Activated T-cell treated with anti-CD3 and anti-CD28 coated beads for 24 hours (primary cell): ENCODE measurements at places on chromosomes 1 and 21.

DNA sequence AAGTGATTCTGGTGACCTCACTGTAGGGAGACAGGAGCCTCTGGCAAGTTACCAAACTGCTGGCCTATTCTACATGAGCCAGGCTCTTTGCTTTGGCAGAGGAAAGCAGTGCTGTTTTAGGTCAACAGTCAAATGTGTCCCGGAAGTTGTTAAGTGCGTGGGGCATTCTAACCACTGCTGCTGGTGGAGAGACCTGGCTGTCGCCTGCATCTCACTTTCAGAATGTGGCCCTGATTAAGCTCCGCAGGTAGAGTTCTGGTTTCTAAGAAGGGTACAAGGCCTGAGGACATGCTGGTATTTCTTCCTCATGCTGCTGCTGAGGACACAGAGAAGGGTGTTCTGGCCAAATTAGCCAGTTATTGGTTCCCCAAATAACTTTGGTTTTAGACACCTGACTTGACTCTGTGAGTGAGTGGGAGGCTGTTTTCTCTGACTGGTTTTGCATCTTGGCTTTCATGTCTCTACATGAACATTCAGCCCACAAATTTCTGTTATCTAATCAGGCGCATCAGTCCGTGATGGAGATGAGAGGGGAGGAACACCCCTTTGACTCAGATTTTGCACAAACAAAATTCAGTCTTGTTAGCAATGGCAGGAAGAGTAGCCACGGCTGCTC, 120.8 kb downstream of the LMO4 start:
- peak; percentile 12 for DNase-seq

- no peak for DNase-seq
These were observed 8.1 kb upstream of the DNASE2B start for GRCh38 chr1:84390226-84390625.

GRCh38 chr1:34113887-34114286, 51.1 kb downstream of the CSMD2 start:
- no peak for DNase-seq

DNA sequence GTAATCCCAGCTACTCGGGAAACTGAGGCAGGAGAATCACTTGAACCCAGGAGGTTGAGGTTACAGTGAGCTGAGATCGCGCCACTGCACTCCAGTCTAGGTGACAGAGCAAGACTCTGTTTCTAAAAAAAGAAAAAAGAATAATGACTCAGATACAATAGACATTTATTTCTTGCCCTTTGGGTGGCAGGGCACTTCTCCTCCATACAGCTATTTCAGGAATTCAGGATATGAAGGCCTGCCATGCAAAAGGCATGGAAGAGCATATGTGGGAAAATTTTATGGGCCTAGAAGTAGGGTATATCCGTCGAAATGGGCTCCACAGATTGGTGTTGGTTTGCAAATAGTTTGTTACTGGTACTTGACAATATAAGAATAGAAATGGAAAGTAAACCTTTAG, 20.2 kb upstream of the POGZ start:
- DNase-seq, result no peak

- no peak for DNase-seq
These were observed 195.0 kb downstream of the KCNK2 start for GRCh38 chr1:215277532-215277931.

DNA sequence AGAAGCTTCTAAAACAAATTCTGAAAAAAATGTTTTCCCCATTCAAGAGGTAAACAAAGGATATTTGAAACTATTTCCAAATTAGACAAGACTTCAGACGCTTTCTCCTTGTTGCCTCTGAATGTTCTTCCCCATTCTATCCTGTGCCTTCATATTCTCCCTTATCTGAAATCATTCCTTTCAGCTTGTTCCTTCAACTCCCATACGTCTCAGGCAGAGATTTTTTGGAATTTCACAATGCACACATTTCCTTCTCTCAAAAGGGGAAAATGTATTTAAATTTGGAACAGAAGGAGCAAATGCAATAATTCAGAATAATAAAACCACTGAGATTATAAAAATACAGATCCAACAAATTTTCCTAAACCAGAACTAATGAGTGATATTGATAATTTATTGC, 198.7 kb upstream of the IVNS1ABP start:
- DNase-seq, result no peak

DNA sequence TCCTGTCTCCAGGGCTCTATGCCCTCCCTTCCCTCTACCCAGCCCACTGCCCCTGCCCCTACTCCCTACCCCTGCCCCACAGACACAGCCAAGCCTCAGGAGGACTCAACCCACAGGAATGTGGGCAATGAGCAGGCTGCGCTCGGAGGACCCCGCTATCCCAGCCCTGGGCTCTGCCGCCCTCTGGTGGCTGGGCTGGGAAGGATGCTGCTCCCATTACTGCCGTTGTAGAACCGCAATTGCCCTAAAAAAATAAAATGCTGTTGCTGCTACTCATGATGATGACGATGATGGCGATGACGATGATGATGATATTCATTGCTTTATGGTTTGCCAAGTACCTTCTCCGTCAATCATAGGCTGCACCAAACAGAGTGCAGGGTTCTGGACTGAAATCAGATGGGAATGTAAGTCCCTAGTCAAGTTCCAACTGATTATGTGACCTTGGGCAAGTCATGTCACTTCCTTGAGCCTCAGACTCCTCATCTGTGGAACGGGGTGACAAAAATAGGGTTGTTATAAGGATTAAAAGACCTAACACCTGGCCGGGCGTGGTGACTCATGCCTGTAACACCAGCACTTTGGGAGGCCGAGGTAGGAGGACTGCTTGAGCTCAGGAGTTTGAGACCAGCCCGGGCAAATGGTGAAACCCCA, 24.6 kb downstream of the ARHGEF19 start:
- peak; percentile 78 for DNase-seq

DNA sequence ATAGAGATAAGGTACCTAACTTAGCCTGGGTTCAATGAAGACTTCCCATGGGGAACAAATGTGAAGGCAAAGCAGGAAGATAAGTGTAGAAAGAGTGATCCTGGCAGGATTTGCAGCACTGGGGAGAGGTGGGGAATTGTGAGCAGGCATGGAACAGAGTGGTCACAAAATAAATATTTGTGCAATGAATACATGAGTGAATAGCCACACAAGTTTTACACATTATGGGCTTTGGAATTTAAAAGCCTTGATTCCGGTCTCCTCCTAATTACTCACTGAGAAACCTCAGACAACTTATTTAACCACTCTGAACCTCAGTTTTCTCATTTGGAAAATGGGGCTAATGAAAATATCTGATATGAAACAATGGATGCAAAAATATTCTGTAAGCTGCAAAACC, 148.3 kb downstream of the ELAVL4 start:
- DNase-seq, result no peak

DNA sequence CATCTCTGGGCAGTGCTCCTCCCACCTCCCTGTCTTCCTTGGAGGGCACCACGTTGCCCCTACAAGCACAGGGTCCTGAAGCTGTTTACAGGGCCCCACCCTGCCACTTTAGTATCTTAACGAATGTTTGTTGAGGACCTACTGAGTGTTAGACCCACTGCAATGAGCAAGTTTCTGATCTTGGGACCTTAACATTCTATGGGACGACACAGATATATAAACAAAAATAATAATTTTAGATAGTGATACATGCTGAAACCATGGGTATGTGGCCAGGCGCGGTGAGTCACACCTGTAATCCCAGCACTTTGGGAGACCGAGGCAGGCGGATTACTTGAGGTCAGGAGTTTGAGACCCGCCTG, 10.1 kb downstream of the ENTREP3 start:
- no peak for DNase-seq

GRCh38 chr1:222736470-222736869, 532 bp upstream of the FAM177B start:
- DNase-seq, result no peak

DNA sequence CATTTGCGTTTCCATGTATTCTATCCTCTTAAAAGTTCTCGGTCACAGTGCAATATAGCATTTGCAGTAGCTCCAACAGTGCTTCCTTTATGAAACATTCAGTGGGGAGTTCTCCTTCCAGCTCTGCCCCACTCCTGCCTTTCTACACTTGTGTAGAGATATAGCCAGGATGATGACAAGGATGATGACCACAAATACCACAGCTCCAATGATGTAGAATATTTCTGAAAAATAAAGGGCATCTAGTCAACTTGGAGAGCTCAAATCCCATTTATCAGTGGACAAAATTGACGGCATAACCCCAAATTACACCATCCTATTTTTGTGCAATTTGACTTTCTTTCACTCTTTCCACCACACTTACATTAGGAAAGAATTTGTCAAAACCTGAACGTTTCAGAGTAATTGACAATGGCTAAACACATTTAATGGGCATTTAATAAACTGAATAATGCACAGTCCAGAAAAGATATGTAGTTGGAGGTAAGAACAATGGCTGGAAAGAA, 11.1 kb downstream of the F3 start:
- no peak for DNase-seq

- DNase-seq, result no peak
These were observed 94.4 kb downstream of the WDR4 start for GRCh38 chr21:42784896-42785451.

- no peak for DNase-seq
These were observed 357 bp upstream of the TXLNA start for GRCh38 chr1:32179193-32179442.

- no peak for DNase-seq
These were observed 44.3 kb upstream of the WNT2B start for GRCh38 chr1:112464501-112464900.

DNA sequence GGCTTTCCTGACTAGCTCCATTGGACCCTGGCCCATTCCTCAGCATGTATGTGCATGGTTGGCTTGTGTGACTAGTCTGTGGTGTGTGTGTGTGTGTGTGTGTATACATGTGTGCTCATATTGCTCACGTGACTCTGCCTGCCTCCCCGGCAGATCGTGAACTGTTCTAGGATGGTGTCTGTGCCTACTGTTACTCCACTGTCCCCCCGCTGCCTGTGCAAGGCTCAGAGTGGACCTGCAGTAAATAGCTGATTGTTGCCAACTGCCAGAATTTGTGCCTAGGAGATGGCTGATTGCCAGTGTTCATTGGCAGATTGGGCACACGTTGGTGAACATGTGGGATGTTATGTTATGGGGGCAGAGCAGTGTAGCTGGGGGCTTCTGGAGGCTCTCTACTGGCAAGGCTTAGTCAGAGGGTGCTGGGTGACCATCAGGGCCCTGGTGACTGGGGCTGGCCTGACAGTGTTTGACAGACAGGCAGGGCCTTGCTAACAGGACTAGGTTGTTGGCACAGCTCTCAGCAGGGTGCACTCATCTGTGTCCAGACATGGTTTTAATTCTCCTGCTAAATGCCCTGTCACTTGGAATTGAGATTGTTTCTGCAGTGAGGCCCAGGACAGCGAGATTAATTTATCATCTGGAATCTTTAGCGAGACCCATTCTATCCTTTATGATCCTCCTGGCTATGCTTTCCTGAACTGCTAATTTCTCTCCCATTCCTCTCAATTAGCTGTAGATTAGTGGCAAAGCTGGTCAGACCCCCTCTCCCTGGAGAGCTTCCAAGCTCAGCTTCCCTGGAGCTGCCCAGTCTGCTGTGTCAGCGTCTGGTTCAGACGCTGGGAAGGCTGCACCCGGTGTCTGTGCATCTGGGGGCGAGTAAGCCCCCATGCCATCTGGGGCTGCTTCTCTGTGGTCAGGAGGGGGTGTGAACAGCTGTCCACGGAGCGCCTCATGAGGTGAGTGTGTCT, 20.8 kb downstream of the SLC6A17 start:
- no peak for DNase-seq

DNA sequence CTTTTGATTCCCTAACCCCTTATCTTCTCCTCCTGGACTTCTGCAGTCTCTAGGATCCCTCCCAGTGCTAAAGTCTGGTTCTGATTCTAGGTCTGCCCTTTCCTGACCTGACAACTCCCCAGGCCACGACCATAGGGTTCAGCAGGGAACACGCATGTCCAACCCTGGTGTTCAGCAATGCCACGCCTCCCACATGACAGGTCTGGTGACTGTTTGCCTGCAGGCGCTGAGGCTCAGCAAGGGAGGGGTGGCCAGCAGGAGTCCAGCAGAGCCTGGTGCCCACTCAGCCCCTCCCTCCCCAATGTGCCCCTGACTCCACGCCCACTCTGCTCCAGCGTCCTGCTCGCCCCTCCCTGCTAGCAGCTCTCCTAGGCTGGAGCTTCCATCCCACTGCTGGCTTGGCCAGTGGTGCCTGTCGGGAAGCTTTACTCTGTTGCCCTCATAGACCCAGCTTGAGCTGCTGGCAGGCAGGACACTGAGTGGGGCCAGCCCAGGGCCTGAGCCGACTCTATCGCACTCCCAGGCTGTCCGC, 17.3 kb downstream of the SLC9A1 start:
- DNase-seq, result no peak

- no peak for DNase-seq
These were observed 7.7 kb downstream of the FBXO6 start for GRCh38 chr1:11671544-11672286.

- no peak for DNase-seq
These were observed 11.7 kb downstream of the IQGAP3 start for GRCh38 chr1:156560585-156561163.

GRCh38 chr1:39427912-39428311, 63.5 kb upstream of the BMP8A start:
- DNase-seq, result no peak

GRCh38 chr1:33146003-33146402, 35.8 kb downstream of the TRIM62 start:
- DNase-seq, result no peak

DNA sequence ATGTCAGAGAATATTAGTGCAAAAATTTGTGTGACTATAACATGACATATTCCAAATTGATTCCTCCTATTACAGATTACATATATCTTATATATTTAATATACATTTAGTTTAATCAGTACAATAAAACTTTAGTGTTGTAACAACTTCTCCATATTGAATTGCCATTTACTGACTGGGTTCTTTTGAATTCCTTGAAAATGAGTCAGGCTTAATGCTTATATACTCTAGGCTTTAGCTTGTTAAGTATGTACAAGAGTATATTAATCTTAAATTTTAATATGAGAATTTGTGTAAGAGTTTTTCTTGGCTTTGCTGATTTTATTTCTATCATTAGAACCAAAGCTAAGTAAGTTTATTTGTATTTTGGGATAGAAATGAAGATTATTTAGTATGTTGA, 40.3 kb downstream of the XPR1 start:
- DNase-seq, result no peak

GRCh38 chr1:168643152-168643551, 66.7 kb downstream of the XCL1 start:
- DNase-seq, result no peak

DNA sequence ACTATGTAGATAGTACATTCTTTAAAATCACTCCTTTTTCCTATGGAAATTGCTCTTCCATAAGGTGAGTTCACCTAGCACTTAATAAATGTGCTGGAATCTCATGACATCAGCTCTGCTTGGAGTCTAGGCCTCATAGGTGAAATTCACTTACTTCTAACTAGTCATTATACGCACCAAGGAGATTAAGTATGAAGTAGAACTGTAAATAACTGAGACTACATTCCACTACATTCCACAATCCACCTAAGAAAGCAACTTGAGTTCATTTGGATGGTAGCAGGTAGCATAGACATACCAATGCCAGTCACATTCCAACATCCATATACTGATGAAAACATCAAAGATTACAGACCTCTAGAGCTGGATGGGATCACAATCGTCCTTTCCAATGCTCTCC, 64.3 kb downstream of the NIBAN1 start:
- DNase-seq, result no peak
